ENCODE measurements at places on chromosomes 4 and X. TPM values are rescaled to one million over a fixed set of nuclear protein-coding genes. Genes with fewer than 3 reads are reported as not detected.

DNA sequence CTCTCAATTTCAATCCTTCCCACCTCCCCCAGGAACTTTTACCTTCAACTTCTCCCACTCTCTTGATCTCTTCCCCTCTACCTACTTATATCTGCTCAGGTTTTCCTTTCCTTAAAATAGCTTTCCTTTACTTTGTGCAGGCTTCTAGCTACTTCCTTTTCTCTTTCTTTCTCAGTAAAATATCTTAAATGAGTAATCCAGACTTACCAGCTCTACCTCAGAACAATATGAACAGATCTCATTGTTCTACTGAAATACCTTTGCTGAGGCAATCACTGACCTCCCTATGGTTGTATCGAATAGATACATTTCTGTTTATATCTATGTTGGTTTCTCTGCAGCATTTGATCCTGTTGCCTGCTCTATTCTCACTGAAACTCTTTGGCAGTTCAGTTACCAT, 86.7 kb upstream of the WDR44 start:
- no peak for DNase-seq

DNA sequence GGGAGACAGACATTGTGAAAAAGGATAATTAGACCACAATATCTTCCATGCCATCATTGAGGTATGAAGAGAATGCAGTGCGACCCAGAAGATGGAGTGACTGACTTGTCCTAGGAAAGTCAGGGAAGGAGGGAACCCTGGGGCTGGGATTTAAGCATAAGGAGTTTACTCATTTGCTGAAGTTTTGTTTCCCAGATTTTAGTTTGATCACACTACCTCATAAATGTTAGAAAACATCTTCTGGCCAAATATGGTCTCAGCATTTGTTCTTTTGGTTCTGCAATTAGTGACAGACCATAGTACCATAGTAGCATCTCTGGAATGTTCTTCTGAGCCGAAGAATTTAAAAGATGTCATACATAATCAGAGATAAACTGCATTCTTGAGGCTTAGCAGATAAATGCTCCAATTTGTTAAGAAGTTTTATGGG, 96.5 kb upstream of the PGRMC2 start:
- no peak for DNase-seq

- no peak for DNase-seq
These were observed 6.8 kb downstream of the STAP1 start for GRCh38 chr4:67565284-67565683.

- no peak for DNase-seq
These were observed 146.2 kb upstream of the FAT4 start for GRCh38 chr4:125168531-125168930.

DNA sequence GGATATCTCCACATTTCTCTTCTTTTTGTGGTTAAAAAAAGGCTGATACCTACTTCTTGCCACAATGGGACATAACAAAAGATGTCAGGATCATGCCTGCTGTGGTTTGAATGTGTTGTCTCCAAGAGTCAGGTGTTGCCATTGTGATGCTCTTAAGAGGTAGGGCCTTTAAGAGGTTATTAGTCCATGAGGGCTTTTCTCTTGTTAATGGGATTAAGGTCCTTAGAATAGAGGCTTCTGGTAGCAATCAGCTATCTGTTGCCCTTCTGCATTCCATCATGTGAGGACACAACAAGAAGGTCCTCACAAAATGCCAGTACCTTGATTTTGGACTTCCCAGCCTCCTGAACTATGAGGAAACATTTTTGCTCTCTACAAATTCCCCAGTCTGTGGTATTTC, 191.4 kb downstream of the GBA3 start:
- no peak for DNase-seq

- no peak for DNase-seq
These were observed 88.0 kb upstream of the MAGEB18 start for GRCh38 chrX:26050099-26050498.

DNA sequence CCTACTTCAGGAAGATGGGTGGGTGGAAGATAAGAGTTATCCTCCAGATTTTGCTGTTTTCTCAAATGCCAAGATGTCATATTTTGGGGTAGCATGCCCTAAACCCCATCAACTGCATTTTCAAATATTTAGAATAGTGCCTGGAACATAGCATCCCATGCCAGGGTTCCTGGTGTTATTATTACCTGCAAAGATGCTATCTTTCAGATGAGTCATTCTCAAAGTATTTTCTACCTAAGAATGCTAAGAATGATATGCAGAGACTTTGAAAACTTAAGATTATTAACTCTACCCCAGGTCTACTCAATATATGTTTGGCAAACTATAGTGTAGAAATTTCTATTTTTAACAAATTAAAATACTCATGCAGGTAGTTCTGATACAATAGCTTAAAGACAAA, 934.3 kb upstream of the SLIT2 start:
- no peak for DNase-seq

DNA sequence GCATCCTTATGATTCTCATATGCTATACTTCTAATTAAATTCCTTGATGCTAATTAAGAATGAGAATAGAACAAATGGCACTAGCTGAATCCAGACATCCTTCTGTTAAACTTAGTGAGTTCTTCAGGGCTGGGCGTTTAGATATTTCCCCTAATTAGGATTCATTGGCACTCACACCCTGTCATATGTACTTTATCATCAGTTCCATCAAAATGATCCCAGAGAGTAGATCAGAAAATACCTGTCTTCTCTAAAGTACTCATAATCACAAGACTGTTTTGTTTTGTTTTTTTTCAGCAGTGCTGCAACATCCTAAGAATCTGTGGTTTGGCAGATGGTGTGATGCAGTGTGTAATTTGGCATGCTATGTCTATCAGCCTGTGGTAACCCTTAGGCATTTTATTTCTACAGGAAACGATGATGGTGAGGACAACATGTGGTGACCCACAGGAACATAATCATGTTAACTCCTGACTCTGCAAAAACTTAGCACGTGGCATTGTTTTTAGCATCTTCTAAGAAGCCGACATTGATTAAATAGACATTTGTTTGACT, 2528.4 kb downstream of the ARAP2 start:
- no peak for DNase-seq

- DNase-seq: no peak
These were observed 97.1 kb downstream of the MRPL1 start for GRCh38 chr4:77959566-77960338.

- DNase-seq: no peak
These were observed 73.1 kb downstream of the MAML3 start for GRCh38 chr4:140080883-140081282.

DNA sequence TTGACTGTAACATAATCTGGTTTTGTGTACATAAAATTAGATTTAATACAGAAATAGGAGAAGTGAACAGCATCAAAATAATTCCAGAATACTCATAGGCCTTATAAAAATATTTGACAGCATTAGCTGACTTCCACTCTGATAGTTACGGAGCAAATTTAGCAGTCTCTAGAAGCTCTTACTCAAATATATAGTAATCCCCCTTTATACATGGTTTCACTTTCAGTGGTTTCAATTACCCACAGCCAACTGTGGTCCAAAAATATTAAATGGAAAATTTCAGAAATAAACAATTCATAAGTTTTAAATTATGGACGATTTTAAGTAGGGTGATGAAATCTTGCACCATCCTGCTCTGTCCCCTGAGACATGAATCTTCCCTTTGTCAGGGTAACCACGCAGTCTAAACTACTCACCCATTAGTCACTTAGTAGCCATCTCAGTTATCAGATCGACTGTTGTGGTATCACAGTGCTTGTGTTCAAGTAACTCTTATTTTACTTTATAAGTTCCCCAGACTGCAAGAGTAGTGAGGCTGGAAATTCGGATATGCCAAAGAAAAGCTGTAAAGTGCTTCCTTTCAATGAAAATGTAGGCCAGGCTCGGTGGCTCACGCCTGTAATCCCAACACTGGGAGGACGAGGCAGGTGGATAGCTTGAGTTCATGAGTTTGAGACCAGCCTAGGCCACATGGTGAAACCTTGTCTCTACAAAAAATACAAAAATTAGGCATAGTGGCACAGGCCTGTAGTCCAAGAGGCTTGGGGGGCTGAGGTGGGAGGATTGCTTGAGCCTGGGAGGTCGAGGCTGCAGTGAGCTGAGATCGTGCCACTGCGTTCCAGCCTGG, 17.2 kb upstream of the RTL9 start:
- DNase-seq: no peak

DNA sequence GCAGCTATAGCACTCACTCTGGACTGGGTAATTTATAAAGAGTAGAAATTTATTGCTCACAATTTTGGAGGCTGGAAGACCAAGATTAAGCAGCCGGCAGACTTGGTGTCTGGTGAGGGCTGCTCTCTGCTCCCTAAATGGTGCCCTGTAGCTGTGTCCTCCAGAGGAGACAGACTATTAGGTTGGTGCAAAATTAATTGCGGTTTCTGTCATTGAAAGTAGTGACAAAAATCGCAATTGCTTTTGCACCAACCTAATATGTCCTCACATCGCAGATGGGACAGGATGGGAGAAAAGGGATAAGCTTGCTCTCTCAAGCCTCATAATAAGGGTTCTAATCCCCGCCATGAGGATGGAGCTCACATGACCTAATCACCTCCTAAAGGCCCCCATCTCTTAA, 258.1 kb upstream of the VCX3A start:
- no peak for DNase-seq

DNA sequence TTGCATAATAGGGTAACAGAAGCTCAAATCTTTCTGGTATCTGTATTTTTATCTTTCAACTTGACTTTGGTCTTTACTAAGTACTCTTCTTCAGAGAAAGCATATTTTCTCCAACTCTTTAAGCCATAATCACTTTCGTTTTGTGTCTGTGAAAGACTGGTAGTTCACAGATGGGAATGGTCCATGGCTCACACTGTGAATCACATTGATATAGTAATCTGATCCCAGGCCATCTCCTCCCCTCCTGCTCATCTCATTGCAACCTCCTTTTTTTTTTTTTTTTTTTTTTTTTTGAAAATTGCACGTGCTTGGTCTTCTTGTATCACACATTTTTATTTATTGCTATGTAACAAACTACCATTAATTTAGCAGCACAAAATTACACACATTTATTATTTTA, 694.5 kb upstream of the SLIT2 start:
- no peak for DNase-seq

- no peak for DNase-seq
These were observed 97.4 kb downstream of the HS6ST2 start for GRCh38 chrX:132861076-132861475.

GRCh38 chr4:1031956-1032795, 20.8 kb downstream of the FGFRL1 start:
- DNase-seq: no peak

DNA sequence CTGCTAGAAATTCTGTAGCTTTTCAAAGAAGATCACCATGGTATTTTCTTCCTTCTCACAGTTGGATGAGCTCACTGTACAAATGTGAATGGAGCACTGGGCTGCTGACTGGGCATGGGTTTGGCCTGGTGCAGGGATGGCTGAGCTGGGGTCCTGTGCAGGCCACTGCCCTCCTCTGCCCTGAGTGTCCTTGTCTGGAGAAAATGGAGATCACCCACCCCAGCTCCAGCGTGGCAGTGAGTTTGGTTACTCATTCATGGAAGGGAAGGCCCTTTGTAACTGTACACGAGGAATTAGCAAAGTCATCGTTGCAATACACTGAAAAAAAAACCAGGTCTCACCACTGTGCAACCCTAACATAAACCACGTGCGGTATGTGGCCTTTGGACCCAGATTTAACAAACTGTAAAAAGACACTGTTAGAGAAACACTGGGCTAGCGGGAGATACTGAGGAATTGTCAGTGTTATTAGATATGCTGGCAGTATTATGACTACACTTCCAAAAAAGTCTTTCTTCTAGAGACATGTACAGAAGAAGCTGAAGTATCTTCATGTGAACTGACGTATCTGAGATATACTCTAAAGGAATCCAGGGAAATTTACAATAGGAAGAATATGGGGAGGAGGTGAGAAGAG, 16.1 kb upstream of the TBC1D14 start:
- DNase-seq: no peak

Gene PRRG1
- total RNA-seq: not detected

Gene CSAG1
- total RNA-seq: not detected

Gene PPARGC1A
- not detected for total RNA-seq

Gene HOPX
- total RNA-seq: 10.1 TPM

Gene CT45A3
- total RNA-seq: not detected
